NCI-H82 (cell line): ENCODE measurements at places on chromosomes 2 and 18.

DNA sequence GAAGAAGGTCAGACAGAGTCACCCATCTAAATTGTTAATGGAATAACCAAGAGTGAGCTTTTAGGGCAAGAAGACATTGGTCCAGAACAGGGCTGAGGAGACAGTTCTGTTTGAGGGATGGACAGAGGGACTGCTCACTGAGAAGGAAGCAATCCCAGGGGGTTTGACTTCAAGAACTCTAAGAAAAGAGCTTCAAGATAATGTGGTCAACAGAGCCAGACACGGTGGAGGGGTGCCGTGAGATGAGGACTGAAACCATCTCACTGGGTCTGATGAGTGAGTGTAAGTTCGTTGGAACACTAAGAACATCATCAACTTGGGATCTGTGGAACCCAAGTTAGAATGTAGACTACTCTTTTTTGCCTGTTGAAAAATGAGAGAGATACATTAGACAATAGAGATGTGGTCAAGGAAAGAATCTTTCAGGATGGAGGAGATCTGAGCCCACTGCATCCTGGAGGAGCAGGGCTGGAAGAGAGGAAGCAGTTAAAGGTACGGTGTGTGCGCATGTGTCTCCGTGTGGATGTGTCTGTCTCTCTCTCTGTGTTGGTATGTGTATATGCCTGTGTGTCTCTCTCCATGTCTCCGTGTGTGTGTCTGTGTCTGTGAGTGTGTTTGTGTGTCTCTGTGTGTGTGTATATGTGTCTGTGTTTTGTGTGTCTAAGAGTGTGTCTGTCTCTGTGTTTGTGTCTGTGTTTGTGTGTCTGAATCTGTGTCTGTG, 172.1 kb downstream of the MYCN start:
- DNase-seq = no peak

GRCh38 chr2:172612051-172612450, 56.2 kb downstream of the PDK1 start:
- peak; percentile 19 for DNase-seq

DNA sequence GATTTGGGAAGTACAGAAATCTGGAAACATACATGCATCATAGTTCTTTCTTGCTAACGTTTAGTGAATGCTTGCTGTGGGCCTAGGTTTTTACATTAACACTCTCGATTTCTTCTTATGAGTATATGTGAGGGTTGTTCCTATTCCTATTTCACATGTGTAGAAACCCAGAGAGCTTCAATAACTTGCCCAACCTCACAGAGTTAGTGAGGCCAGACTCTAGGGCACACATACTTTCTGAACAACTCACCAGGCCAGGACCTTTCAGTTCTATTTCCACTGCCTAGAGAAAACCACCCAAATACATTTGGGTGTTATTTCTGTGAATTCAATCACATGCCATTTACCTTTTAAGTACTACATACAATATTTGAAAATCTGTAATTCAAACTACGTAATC, 8.2 kb upstream of the KCTD1 start:
- DNase-seq = no peak

GRCh38 chr2:65016789-65017188, 27.6 kb downstream of the SLC1A4 start:
- no peak for DNase-seq

DNA sequence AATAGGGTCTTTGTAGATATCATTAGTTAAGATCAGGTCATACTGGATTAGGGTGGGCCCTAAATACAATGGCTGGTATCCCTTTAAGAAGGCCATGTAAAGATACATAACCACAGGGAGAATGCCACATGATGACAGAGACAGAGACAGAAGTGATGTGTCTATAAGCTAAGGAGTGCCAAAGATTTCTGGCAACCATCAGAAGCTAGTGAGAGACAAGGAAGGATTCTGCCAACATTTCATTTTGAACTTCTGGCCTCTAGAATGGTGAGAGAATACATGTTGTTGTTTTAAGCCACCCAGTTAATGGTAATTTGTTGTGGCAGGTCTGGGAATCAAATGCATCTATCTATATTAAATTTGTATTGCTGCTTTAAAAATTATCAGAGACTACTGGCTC, 185.5 kb upstream of the CYRIA start:
- no peak for DNase-seq

DNA sequence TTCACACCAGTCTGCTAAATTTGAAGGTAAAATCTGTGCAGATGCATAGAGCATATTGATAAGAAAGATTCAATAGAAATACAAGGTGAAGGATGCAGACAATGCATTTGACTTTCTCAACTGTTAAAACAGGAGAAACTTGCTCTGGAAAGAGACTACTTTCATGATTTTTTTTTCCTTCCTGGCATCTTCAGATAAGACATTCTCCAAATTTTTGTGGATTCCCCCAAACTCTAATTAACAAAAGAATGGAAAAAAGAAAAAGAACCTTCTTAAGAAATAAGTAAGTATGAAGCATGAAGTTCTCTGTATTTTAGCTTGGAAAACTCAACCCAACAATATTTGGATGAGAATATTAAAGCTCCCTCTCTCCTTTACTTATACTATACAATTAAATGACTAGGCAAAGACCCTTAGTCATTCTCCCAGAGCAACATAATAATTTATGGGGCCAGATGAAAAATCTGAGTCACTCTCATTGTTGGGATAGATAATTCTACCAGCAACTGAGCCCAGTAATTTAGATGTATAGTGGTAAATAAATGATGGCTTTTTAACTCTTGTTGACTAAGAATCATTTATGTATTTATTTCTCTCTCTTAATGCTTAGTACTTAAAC, 298.7 kb upstream of the COL3A1 start:
- no peak for DNase-seq
